DMS53 (cell line): ENCODE measurements at places on chromosomes 12 and 14.

DNA sequence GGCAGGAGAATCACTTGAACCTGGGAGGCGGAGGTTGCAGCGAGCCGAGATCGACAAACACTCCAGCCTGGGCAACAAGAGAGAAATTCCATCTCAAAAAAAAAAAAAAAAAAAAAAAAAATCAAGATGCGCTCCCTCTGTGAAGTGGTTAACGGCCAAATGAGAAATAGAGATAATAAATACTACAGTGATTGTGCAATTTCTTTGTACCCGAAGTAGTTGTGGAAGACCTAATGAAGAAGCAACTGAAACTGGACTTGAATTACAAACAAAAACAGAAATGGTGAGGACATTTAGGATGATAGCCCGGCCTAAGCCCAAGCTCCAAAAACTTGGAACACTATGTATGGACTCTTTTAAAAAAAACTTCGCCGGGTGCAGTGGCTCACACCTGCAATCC is 44.2 kb upstream of the CDK17 start:
- DNase-seq: no peak

- no peak for DNase-seq
Observed at GRCh38 chr12:129028844-129029243, 175.6 kb downstream of the GLT1D1 start.

GRCh38 chr14:32940066-32940651 is 1.5 kb downstream of the NPAS3 start:
- DNase-seq: peak; percentile 67

- no peak for DNase-seq
Observed at GRCh38 chr14:75339059-75339458, 60.4 kb downstream of the FOS start.

DNA sequence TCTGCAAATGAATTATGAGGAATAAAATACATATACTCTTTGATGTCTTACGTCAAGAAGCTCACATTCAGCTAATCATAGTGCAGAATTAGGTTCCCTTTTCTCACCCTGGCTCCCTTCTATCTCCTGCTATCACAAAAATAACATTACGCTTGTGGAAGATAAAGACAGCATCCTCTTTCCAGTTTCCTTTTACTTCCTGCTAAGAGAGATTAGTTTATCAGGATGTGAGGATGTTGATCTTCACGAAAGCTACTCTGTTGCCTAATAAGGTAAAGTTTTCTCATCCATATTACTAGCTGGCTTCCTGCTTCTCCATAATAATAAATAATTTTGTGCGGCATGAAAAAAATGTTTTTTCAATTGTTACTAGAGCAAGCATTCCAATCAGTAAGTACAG is 217.7 kb upstream of the DCN start:
- no peak for DNase-seq

DNA sequence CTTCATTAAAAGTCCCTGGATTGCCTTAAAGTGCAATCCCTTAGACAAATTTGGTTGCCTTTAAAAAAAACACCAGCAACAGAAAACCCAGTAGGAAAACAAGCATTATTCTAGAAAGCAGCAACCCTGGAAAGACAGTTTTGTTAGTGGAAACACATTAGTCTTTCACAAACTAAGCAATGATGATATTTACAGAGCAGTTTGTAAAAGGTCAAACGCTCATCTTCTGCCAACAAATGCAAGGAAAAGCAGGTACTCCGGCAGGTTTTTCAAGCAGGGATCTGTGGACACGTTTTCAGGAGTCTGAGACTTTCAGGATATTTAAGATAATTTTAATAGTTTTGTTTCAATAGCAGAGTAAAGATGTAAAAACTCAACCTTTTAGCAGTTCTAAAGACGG is 202.2 kb downstream of the EXOC5 start:
- DNase-seq: no peak

- DNase-seq: peak; percentile 92
Observed at GRCh38 chr12:62724947-62725451, 210.0 kb downstream of the PPM1H start.

DNA sequence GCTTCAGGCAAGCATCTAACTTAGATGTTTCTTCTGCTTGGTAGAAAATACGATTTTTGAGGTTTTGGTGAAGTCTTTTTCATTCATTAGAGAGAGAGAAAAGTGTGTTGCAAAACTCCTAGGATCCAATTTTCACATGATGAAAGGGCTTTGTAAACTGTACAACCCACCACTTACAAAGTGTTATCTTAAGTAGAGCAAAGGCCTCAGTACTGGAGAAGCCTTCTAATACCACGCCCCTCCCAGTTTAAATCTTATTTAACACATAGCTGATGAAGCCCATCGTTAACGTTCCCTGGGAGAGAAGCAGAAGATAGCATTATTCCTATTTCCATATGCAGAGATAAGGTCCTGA is 869 bp downstream of the APOLD1 start:
- DNase-seq: no peak

- DNase-seq: no peak
Observed at GRCh38 chr12:114669401-114670290, 14.3 kb downstream of the TBX3 start.

DNA sequence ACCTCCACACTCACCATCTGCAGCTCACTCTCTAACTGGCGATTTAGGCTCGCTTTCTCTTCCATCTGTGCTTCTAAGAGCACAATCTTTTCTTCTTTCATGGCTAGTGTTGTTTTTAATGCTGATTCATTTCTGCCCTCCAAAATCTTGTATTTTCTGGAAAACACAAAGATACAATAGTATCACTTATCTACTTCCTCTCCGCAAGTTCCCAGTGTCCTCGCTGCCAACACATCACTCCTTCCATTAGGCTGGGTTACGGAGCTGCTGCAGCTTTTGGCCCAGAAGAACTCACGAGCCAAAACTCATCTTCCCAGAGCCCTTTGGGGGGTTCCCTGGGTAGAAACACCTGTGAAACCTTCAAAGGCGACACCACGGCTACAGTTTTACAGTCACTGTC is 63.8 kb upstream of the GPR68 start:
- DNase-seq: no peak

GRCh38 chr14:92383805-92384204 is 60.8 kb downstream of the SLC24A4 start:
- DNase-seq: no peak

DNA sequence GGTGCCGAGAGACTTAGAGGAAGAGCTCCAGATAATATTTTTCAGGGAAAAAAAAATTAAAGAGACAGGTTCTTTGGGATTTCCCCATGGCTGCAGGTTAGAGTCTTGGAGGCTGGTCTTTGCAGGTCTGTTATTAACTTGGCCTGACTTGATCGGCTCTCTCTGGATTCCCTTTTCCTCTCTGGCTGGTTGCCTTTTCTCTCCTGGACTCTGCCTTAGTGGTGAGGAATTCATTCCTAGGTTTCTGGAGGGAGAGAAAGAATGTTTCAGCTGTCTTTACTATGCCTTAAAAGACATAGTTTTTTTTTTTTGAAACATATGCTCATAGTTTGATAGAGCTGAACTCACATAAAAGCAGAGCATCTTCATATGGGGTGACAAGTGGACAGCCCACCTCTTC is 336.3 kb downstream of the BMP4 start:
- no peak for DNase-seq

DNA sequence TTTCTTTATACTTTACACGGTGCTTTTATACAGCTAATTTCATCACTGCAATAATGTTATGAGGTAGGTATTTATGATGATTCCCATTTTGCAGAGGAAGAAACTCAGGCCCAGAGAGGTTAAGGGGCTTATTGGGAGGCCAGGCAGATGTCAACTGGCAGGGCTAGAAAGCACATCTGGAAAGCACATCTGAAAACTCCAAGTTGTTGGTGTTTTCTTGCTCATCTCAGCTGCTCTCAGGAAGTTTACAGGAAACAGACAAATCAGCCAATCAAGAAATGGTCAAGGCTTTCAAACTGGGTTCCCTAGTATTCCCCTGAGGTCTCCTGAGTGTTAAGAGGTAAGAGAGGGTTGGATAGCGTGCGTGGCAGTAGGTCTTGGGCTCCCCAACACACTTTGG is 124.1 kb upstream of the MED13L start:
- DNase-seq: no peak

- no peak for DNase-seq
Observed at GRCh38 chr14:83697099-83697498, 1832.8 kb upstream of the FLRT2 start.

- DNase-seq: no peak
Observed at GRCh38 chr14:104845033-104845666, 19.9 kb upstream of the CEP170B start.

- no peak for DNase-seq
Observed at GRCh38 chr14:54579621-54580020, 12.7 kb downstream of the SAMD4A start.

DNA sequence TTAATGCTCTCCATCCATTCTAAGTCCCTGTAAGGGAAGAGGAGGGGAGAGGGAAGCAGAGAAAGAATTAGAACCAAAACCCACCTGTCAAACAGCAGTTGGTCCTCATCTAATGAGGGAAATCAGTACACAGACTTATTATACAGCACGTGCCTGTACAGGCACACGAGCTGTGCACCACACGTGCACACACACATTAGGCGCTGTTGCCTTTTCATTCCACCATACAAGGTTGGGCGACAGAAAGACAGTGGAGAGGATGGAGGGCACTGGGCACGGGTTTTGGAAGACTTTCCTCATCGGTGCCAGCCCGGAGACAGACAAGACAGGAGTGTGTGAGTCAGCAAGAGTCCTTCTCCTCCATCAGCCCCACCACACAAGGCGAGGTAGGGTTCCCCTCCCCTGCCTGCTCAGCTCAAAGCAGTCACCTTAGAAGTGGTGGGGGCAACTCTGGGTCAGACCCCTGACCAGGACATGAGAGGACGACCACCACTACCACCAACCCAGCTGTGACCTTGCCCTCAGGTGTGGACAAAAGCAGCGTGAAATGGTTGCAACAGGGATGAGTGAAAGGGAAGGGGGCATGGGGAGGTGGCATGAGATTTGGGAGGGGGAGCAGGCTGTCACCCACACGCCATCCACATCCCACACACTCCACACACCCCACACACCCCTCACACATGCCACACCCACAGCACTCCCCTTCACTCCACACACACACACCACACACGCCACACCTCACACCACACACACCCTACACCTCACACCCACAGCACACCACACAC is 80.7 kb downstream of the ACTN1 start:
- DNase-seq: no peak

DNA sequence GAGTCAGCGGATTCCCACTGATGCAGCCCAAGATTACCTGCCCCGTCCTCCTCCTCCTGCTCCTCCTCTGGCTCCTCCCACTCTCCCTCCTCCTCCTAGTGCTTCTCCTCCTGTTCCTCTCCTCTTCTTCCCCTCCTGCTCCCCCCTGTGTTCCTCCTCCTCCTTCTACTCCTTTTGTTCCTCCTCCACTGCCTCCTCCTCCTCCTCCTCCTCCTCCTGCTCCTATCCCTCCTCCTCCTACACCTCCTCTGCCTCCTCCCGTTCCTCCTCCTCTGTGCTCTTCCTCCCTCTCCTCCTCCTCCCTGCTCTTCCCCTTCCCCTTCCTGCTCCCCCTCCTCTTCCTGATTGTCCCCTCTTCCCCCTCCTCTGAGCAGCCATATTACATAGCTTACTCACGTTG is 141.3 kb downstream of the CACNA1C start:
- DNase-seq: no peak

- DNase-seq: no peak
Observed at GRCh38 chr12:40942326-40942725, 245.8 kb upstream of the PDZRN4 start.

DNA sequence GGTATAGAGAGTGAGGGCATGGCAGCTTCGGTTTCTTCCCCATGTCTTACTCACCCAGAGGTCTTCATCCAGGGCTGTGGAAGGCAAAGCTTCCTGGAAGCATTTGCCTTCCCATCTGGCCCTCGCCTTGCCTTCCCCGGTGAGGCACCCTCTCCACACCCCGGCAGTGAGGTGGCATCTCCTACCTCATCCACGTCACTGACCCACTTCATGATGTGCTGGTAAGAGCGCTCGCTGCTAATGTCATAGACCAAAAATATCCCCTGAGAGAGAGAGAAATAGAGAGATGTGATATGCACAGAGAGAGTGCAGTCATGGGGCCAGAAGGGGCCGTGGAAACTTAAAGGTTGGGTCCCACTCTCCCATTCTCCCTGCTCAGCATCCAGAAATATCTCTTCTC is 8.3 kb upstream of the GPX2 start:
- DNase-seq: no peak
